Effector memory CD8-positive, alpha-beta T cell (primary cell): ENCODE measurements at places on chromosomes 6 and 20.

GRCh38 chr6:11672256-11672655 lies 106.3 kb downstream of the ADTRP start:
- DNase-seq = no peak

- DNase-seq = no peak
Measured at GRCh38 chr6:3870528-3870925, 21.4 kb downstream of the FAM50B start.

- no peak for DNase-seq
Measured at GRCh38 chr6:15147827-15148226, 98.0 kb upstream of the JARID2 start.

GRCh38 chr6:15796130-15796771 lies 133.4 kb upstream of the DTNBP1 start:
- DNase-seq = no peak

- DNase-seq = no peak
Measured at GRCh38 chr6:109453594-109454495, 1.7 kb downstream of the MICAL1 start.

GRCh38 chr6:119587537-119587936 lies 238.0 kb upstream of the MAN1A1 start:
- DNase-seq = no peak

DNA sequence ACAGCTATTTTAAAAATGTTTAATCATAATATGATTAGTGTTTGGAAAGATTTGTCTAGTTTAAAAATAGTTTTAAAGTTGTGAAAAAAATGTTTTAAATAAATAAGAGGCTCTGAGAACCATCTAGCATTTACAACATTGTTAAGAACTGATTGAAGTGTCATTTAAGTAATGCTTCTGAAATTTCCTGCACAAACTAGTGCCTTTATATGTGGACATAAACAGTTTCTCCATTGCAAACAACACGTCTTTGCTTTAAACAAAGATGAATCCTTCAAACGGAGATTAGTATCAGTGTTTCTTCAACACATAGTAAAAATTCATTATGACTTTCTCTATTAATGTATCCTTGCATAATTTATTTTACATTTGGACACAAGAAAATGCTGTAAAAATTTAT lies 45.9 kb upstream of the ID4 start:
- no peak for DNase-seq

- DNase-seq = no peak
Measured at GRCh38 chr6:92706976-92707375, 712.4 kb downstream of the EPHA7 start.

- DNase-seq = no peak
Measured at GRCh38 chr20:5070570-5070969, 49.2 kb downstream of the PCNA start.

DNA sequence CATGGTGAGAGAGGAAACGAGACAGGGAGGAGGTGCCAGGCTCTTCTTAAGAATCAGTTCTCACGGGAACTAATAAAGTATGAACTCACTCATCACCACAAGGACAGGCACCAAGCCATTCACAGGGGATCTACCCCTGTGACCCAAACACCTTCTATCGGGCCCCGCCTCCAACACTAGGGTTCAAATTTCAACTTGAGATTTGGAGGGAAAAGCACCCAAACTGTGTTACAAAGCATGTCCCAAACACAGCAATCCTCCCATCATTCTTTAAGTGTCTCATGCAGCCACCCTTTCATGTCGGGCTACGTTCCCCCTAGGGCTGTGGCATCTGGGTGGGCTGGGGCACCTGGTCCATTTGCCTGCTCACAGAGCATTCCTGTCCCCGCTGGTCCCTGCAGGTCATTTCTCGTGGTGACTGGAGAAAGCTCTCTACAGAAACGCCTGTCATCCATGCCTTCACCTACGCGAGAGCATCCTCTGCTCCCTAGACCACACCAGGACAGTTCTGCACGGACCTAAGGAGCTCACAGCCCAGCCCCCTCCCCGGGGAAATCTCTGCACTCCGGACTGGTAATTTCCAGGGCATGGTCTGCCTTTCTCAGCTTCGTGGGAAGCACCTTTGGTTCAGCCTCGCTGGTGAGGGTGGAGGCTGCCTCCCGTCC lies 79.6 kb downstream of the TTLL2 start:
- no peak for DNase-seq

- no peak for DNase-seq
Measured at GRCh38 chr6:27630727-27631608, 158.1 kb upstream of the ZNF184 start.

- DNase-seq = no peak
Measured at GRCh38 chr20:38665094-38665493, 59.2 kb upstream of the SLC32A1 start.

DNA sequence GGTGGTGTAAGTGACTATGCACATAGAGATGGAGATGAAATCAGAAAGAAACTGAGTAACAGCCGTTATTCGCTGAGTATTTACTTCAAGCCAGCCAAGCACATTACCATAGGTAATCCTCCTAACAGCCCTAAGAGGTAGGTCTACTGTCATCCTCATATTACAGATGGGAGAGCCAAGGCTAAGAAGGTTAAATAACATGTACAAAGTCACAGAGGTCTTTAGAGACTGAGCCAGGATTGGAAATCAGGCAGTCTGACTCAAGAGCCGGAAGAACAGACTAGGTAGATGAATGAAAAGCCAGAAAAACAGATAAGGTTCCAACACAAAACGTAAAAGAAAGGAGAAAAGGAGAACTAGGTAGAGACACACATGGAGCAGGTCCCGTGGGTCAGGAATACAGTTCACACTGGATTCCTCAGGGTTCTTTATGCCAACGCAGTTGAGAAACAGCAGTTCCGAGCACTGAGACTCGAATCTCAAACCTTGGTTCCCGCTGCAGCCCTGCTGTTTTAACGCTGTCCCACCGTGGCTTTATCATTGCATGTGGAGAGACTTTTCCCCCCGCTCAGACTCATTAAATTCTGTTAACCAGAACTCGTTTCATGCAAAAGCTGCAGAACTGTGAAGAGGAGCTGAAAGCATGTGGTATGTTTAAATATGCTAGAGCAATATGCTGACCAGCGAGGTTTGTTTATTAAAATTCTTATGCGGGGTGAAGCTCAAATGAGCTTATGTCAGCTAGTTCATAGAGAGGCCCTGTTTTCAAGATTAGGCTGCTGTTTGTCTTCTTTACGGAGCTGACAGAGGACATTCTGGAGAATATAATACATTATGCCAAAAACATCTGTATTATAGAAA lies 537.9 kb downstream of the CD83 start:
- DNase-seq = no peak

GRCh38 chr6:14802514-14803160 lies 443.2 kb upstream of the JARID2 start:
- DNase-seq = no peak

DNA sequence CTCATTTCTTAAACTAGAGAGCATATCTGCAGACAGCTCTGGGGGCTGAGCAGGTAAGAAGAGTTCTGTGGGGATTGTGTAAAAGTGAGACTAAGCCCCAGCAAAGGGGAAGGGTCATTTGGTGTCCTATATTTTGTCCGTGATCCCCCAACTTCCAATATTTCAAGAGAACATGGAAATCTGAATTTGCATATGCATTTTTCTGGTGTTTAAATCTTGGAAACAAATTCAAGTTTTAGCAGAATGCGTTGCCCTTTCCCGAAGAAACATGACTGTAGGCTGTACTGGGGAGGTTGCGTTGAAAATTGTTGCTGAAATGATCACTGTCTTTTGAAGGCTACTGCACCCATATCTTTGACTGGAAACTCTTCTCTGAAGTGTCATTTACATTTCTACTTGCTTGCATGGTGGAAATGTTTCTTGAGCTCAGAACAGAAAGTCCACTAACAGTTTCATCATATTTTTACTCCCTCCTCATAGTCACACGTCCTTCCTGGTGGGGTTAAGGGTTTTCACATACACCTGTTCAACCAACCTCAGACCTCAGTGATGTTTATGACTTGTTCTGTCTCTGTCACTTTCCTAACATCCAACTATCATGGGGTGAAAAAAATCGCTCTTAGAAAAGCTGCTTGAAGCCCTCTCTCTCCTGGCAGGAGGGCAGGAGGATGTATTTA lies 140.3 kb downstream of the BCAS1 start:
- DNase-seq = no peak

DNA sequence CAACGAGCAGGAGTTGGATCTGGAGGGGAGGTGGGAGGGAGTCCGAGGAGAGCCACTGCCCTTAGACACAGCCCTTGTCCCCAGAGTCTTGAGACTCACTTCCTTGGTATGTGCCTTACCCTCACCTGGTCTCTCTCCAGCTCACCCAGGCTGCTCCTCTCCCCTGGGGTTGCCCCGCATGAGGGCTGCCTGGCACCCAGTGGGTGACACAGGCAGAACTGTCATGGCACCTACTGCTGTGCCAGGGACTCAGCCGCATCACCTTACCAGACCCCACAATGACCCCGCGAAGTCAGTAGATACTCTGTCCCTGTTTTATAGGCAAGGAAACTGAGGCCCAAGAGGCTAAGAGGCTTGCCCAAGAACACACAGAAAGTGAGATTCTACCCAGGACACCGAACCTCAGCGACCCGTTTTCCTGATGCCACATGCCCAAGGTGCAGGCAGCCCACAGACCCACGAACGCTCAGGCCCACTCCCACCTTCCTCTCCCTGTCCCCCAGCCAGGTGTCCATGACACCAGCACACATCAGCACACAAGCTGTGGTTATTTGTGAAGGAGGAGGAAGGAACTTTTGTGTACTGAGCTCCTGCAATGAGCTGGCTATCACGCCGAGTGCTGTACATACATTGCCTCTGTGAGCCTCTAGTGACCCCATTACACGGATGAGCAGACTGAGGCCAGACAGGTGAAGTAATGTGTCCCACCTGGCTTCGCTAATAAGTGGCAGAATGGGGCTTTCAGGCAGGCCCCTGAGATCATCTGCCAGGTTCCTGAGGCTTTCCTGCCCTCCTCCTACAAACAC lies 168.1 kb downstream of the GRM4 start:
- no peak for DNase-seq

GRCh38 chr6:19755181-19755580 lies 82.0 kb upstream of the ID4 start:
- DNase-seq = no peak

GRCh38 chr20:22352019-22352418 lies 232.4 kb downstream of the FOXA2 start:
- DNase-seq = no peak

GRCh38 chr6:4928426-4928825 lies 75.4 kb downstream of the RPP40 start:
- DNase-seq = no peak

DNA sequence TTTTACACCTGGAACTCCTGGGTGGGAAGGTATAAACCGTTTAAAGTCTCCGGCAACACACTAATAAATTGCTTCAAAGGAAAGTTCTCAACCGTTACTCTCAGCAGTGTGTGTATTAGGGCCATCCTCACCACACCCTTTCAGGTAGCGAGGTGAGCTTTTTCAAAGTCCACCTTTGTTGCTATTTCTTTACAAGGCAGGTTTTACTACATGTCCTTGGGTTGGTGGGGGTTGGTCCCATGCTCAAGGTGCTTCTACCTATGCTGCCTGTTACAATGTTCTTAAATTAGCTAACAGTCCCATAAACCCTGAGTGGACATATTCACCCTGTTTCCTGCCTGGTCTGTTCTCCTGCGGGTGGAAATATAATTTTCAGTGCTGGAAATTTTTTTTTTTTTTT lies 13.2 kb upstream of the OSER1 start:
- DNase-seq = no peak

- DNase-seq = no peak
Measured at GRCh38 chr20:51327251-51327841, 215.2 kb downstream of the NFATC2 start.

DNA sequence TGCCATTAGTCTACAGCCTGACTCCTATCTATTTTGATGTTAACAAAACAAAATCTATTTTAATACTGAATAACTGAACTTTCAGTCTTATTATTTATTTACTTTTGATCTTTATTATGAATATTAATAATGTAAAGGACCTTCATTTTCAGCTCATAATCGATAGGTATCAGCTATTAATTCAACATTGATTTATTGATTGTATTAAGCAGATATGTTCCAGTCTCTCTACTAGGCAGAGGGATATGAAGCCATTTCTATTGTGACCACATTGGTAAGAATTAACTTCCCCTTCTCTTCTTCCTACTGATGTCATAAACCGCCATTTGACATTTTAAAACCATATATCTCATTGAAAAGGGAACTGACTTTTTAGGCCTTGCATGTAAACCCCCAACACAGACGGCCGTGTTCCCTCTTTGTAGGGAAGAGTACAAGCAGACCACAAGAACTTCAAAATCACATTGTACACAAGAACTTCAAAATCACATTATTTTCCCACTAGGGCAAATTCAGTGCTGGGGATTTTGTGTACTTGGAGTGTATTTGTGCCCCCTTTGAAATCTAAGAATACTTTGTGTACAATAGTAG lies 69.5 kb upstream of the FABP7 start:
- no peak for DNase-seq

DNA sequence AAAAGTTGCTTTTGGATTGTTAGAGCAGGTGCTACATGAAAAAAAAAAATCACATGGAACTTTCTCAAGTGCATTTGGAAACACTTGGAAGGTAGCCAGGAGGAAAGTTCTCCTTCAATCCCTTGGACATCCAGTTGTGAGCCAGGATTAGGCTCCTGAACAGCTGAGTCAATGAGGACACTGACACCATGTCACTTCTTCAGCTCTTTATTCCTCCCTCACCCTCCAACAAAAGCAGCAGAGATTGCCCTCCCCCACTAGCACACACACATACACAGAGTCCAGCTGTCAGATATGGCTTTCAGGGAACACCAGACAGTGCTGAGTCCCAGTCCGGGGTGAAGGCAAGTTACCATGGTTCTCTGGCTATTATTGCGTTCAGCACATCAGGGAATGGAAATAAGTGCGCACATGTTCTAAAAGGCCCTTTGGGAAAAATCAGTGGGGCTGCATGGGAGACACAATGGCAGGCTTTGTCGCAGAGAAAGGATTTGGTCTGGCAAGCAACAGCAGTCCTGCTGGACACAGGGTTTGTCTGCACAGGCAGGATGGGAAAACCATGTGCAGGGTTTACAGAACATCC lies 124.7 kb upstream of the MARCKS start:
- no peak for DNase-seq

DNA sequence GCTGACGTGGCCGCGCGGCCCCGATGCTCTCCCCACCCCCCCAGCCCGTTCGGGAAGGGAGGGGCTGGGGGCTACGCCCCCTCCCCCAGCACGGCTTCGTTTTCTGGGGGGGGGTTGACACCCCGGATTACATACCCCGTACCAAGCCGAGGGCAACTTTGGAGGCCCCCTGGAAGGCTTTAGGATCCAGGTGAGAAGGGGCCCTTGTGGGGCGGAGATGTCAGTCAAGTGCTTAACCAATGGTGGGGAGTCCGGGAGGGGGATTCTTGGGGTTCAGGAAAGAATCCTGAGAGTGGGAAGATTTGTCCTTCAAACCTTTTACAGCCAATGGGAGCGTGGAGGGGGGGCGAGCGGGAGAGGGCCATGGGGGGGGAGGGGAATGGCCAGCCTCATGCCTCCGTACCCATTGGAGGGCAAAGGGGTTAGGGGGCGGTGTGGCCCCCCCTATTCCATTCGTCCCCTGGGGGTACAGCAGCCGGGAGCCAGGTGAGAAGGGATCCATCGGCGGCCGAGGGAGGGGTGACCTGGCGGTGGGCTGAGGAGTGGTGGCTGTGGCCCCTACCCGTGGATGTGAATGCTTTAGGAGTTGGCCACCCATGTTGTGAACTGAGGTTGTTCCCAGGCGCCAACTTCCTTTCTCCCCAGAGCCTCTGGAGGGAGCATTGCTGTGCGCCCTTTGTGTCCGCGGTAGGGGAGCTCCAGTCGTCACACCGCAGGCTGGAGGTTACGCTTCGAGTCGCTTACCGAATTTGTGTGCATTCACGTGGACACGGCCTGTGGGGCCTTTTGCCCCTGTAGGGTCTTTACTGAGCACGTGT lies 682 bp downstream of the BRD2 start:
- DNase-seq = peak; percentile 44
